ENCODE measurements at places on chromosomes 3 and 15.

DNA sequence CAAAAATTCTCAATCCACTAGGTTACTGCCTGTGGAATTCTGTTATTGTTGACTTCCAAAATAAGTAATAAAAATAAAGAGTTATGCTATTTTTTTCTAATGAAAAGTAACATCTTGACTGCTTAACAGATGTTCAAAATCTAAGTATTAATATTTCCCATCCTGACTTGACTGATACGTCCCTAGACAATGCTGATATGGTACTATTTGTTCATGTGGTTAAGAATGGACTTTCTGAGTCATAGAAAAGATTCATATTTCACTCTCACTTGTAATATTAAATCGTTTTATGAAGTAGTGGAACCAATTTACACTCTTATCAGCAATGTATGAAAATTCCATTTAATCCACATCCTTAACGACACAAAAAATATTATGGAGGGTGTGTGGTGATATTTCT lies 104.8 kb upstream of the PLSCR5 start:
- no peak for DNase-seq

DNA sequence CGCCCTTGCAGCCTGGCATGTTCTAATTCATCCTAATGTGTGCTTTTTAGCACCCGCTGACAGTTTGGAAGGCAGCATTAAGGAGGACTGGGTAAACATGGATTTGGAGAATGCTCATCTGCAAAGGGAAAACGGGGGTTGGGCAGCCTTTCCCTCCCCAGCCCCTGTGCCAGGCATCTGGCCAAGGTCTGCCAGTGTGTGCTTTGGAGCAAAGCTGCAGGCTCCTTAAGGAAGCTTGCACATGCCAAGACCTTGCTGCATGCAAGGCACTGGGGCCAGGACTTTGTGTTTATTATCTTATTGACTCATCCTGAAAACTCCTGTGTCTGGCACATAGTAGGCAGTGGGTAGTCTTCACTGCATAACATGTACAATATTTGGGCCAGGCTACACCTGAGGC lies 20.1 kb downstream of the FAM3D start:
- no peak for DNase-seq

GRCh38 chr3:175098644-175099043 lies 239.5 kb downstream of the NAALADL2 start:
- no peak for DNase-seq

DNA sequence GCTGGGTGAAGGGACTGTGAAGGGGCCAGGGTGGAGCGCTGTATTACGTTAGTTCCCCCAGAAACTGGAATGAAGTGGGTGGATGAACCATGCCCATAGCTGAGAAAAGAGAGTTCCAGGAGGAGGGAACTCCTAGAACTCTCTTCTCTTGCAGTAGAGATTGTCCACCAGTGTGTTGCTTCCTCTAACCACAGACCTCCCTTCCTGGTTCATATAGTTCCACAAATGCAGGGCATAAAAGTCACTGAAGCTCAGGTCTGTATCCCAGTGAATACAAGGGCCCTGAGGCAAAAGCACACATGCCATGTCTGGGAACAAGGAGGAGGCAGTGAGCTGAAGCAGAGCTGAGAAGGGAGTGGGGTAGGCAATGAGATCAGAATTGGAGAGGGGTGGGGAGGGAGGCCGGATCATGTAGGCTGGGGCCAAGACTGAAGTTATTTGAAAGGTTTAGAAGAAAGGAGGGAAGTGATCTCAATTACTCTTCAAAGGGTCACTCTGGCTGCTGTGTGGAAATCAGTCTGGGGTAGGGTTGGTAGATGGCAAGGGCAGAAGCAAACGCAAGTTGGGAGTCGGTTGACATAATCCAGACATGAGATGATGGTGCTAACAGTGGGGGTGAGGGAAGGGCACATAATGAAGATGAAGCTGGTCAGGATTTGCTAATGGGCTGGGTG lies 6.5 kb downstream of the A4GNT start:
- no peak for DNase-seq

DNA sequence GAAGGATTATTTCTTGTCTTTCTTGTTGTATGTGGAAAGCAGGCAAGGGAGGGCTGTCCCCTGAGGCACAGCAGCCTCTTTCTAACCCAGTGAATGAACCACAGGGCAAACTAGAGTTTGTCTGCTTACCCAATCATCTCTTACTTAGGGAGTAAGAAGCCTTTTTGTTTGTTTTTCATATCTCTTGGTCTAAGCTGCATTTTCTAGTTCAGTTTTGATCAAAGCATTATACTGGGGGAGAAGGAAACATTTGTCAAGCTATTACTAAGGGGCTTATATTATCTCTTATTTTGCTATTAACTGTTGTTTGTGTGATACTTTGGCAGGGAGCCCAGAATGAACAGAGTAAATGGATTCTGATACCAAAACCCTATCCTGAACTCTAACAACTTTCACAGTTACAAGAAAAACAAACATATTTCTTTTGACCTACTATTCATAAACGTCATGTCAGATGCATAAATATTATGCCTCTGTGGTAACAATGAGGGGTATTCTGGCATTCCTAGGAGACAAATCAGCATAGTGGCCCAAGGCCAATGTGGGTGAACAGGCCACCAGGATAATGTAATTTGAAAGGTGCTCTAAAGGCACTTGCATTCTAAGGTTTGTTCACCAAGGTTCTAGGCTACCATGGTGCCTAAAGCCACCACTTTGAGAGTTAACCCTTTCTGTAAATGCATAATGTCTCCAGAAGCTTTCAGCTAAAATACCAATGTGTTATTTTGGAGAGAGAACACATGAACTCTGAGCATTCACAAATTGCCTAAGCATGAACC lies 271.6 kb upstream of the ZPLD1 start:
- DNase-seq, result no peak

DNA sequence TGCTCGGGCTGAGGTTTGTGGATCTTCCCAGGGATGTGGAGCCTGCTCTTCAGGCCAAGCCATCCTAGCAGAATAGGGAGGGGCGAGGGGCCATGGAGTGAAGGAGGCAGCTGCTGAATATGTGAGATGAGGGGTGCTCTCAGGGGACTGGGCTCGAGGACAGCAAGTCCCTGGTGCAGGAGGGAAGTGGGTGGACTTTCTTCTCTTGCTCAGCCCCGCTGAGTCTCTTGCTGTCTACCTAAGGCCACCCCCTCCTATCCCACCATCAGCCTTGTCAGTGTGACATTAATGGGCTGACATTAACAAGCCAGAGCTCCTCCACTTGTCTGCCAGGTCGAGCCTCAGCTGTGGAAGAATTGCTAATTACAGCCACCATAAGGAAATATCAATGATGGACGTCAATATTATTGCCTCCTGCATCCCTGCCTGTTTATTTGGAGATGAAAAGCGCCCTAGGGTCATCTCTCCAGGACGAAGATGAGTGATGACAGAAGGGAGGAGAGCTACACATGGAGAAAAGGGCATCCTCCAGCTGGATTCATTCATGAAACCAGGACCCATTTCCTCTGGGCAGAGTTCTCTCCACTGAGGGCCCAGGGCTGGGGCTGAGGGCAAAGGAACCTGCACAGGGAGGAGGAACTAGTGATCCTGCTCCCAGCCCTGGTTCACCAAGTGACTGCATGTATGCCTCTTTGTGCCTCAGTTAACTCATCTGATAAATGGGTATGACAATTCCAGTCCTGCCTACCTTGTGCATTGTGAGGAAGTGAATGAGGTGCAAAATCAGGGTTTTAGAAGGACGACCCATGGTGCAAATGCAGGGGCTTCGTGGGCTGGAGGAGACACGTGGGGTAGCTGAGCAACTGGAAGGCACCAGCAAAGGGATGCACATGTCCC lies 34.9 kb upstream of the LINGO1 start:
- no peak for DNase-seq
